ENCODE measurements at places on chromosomes 5 and 9. TPM values are rescaled to one million over a fixed set of nuclear protein-coding genes. Genes with fewer than 3 reads are reported as not detected.

The NOL8 gene
- total RNA-seq = 32.7 TPM

The GFI1B gene
- total RNA-seq = not detected

The HTR4 gene
- not detected for total RNA-seq

- peak; percentile 67 for DNase-seq
These were observed 42.6 kb downstream of the ANKRD55 start for GRCh38 chr5:56190497-56190896.

DNA sequence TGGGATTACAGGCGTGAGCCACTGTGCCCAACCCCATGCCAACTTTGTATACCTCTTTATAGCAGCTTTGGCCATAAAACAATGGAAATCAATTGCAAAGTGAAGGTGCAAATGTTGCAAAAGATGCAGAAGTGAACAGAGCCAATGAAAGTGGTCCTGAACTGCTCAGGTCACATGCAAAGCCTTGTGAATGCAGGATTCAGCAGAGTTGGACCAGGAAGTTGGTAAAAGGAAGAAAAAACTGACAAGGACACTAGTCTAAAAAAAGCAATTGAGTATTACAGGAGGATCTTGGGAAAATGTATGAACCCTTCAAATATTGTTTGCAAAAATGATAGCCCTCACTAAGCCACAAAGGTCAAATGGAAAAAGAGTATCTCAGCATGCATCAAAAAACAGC is 4.5 kb upstream of the MAP3K1 start:
- DNase-seq = no peak

GRCh38 chr5:168578538-168579487 is at the start of gene PANK3:
PANK3 (minus strand) TSS chr5:168579368; CDS start chr5:168579283, 85 bp downstream.
- DNase-seq = peak; percentile 47

GRCh38 chr5:41335596-41336181 is 122.4 kb upstream of the C6 start:
- DNase-seq = no peak

DNA sequence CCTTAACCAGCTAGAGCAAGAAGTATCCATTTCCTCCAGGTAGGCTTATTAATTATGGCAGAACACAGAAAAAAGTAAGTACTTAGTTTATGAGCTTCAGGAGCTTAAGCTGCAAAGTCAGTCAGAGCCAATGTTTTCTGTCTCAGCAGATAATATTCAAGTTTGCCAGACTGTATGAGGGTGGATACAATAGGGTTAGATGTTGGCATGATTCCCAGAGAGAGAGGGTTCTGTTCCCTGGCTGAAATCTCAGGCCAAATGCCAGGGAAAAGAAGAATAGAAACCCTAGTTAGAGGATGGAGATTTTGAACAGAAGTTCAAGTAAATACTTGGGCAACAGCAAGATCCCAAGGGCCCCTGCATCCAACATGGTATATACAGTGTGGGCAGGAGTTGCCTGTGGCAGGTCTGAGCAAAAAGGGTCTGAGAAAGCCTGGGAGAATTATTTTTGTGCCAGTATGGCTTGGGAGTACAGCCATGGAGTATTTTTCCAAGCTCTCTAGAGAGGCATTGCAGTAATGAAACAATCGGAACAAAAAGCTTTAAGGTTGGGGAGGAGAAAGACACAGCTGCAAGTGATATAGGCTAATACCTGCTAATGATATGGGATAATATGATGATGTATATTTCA is 31.0 kb upstream of the ISOC1 start:
- DNase-seq = no peak

- DNase-seq = no peak
These were observed 338.1 kb upstream of the BRINP1 start for GRCh38 chr9:119707228-119707845.
